ENCODE measurements at places on chromosomes 16 and 17. TPM values are rescaled to one million over a fixed set of nuclear protein-coding genes. Genes with fewer than 3 reads are reported as not detected.

Gene CX3CL1
- total RNA-seq, result 22.0 TPM

Gene NTN3
- 0.17 TPM for total RNA-seq

- DNase-seq, result no peak
Observed at GRCh38 chr16:71461686-71462648, at the start of gene ZNF23. Gene ZNF23 (minus strand): TSS chr16:71462247. CDS start chr16:71456796, 5,451 bp downstream.

DNA sequence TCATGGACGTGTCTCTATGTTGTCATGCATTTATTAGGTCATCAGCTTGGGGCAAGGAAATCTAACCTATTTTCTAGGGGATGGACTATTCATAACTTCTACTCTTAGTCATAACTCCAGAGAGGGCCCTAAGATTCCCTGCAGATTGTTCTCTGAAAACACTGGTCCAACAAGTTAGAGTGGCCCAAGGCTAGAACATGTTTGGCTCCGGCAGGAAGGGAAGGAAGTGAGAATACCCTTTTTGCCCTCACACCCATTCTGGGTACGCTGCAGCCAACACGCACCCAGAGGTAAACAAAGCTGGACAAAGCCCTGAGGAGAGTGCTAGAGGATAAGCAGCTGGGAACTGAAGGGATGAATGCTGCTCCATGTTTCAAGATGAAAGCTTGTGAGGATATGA is 9.9 kb downstream of the C16orf86 start:
- no peak for DNase-seq

GRCh38 chr17:17153071-17153470 is 53.1 kb downstream of the PLD6 start:
- DNase-seq, result no peak

GRCh38 chr16:3494386-3494973 is 809 bp downstream of the C16orf90 start:
- DNase-seq, result no peak

DNA sequence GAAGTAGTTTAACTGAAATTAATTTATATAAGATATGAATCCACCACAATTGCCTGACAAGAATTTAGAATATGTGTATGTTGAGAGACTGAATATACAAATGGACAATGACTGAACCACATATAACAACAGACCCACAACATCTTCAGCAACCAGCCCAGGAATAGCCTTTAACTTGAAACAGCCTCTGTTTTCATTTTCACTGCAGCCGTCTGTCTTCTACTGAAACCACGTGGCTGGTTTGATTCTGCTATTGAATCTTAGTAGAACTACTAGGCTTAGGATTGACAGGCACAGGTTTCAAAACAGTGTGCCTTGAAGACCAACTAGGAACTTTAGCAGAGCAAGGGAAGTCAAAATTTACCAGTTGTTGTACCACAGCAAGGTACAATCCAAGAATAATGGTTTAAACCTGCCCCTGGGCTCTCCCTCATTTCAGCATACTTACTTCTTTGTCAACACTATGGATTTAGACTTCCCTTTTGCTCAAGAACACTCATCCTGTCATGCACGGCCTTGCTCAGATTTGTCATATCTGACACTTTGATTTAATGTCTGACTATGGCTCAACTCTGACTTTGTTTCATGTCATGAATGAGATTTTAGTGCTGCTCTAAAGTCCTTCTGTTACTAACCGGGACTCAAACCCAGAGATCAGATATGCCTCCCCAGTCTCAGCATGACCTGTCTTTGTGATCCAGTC is 355.0 kb downstream of the KIF2B start:
- no peak for DNase-seq

DNA sequence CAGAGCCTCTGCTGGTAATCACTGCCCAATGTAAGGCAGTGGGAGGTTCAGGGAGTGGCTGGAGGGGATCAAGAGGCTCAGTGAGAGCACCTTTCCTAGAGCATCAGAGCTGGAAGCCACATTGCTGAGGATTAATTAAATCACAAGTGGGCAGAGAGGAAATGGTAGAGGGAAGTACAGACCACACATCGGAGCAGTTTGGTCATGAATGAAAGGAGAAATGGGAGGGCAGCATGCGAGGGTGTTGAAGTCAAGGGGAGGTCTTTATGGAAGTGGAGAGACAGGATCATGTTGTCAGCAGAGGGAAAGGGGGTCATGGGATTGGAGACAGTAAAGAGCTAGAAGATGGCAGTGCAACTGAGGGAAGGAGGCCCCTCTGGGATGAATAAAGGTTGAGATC is 2.3 kb downstream of the CCL17 start:
- DNase-seq, result no peak

Gene MMP15
- total RNA-seq, result 78.7 TPM

DNA sequence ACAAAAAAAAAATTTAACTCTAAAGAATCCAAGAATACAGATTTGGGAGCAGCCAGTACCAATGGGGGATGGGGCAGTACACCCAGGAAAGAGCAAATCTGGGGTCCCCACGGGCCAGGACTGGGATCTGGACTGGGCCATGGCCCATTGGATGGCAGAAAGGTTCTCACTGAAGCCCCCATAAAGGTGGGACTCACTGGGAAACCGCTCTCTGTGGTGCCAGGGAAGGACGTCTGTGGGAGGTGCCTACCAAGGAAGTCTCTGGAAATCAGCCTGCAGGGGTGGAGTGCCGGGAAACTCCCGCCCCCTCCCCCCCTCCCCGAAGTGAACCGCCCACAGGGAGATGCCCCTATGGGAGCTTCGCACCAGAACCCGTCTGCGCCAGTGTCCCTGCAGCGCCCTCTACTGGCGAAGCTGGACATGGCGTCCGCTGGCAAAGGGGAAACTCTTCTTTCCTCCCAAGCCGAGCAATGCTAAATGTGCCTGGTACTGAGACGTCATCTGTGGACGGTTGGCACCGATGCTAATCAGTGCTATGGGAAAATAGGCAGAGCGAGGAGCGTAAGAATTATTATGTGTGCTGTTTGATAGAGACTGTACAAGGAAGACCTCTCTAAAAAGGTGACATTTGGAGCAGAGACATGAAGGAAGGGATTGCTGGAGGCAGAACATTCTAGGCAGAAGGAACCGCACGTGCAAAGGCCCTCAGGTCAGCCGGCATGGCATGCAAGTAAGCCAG is 671.1 kb downstream of the WWOX start:
- no peak for DNase-seq

GRCh38 chr16:80759419-80760162 is 44.8 kb downstream of the CDYL2 start:
- no peak for DNase-seq

- DNase-seq, result no peak
Observed at GRCh38 chr16:82185012-82185411, 15.0 kb upstream of the MPHOSPH6 start.

DNA sequence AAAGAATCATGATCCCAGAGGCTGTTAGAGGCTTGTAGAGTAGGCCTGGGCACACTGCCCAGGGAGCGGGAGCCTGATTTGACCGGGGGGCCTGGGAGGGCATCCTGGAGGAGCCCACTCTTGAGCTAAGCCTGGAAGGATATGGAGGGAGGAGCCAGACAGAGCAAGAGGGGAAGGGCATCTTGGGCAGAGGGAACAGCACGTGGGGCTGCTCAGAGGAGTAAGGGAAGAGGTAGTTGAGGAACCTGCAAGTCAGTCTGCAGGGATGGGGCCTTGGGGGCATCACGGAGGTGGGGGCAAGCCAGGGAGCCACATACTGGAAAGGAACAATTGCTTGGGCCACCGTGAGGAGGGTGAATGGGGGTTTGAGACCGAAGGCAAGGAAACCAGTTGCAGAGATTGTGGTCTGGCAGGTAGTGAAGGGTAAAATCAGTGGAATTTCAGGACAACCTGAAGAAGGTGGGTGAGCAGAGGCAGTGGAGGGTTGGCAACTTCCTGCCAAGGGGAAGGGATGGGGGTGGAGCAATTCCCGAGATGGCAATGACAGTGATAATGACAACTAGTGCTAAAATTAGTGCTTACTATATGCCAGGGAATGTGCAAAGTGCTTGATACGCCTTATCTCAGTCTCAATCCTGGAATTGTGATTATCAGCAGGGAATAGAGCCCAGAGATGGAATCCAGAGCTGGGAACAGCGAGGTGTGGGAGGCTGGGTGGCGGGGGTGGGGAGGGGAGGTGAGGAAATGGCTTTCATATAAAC is 9.7 kb upstream of the RAI1 start:
- no peak for DNase-seq

DNA sequence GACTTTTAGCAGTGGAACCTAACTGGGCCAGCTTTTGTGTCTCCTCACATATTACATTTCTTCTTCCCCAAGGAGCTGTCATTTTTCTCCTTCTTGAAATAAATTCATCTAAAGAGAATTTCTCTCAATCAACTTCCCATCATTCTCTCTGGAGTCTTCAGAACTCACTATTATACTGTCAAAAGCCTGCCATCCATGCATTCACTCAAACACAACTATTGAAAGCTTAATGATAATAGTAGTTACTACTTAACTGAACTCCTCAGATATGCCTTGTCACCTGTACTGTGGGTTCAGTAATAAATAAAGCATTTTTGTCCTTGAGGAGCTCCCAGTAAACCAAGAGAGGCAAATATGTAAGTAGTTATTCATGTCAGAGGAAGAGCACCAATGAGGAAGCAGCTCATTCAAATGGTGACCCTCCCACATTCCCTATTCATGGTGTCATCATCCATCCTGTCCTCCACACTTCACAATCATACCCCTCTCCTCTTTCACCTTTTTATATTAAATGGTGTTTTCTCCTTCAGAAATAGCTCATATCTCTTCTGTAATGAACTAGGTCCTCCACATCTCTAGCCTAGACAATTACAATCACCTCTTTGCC is 162.6 kb downstream of the CA10 start:
- peak; percentile 7 for DNase-seq

GRCh38 chr16:65889533-65889966 is 476.9 kb upstream of the CDH5 start:
- DNase-seq, result no peak

GRCh38 chr16:1870365-1871082 is 1.4 kb downstream of the MEIOB start:
- peak; percentile 79 for DNase-seq

DNA sequence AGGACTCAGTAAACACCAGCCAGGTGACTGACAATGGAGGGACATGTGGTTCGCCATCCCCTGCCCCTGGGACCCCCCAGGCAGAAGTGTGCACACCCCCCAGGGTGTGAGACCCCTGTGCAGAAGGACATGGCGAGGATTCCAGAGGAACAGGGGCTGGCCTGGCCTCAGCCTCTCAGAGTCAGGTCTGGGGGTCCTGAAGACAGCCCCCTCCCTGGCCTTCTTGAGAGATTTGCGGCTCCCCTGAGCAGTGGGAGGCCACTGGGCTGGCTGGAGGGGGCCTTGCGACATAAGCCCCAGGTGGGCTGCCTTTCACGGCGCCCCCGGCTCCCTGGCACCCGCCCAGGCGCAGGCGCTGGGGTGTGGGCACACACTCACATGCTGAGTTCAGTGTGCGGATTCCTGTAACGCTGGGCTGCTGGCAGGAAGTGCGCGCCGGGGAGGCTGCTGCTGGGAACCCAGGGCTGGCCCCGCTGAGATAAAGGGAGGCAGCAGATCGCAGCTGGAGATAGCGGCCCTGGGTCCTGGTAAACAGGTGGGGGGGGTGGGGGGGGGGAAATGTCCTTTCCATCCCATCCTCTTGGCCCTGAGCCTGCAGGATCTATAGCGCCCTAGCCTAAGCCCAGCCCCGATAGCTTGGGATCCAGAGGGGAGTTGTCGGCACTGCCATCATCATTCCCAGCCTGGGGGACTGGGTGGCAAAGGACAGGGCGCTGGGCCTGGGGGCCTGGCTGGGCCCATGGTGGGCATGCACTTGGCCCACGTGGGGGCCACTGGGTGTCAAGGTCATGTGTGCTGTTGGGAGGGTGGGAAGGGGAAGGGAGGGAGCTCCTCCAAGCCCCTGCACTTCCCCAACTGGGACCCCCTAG is 27.1 kb downstream of the TMEM235 start:
- no peak for DNase-seq

Gene UNK
- 23.7 TPM for total RNA-seq

- DNase-seq, result no peak
Observed at GRCh38 chr16:66458853-66459252, 31.8 kb downstream of the BEAN1 start.

- DNase-seq, result no peak
Observed at GRCh38 chr17:5745111-5745813, 161.0 kb upstream of the NLRP1 start.

Gene MMP25
- not detected for total RNA-seq

DNA sequence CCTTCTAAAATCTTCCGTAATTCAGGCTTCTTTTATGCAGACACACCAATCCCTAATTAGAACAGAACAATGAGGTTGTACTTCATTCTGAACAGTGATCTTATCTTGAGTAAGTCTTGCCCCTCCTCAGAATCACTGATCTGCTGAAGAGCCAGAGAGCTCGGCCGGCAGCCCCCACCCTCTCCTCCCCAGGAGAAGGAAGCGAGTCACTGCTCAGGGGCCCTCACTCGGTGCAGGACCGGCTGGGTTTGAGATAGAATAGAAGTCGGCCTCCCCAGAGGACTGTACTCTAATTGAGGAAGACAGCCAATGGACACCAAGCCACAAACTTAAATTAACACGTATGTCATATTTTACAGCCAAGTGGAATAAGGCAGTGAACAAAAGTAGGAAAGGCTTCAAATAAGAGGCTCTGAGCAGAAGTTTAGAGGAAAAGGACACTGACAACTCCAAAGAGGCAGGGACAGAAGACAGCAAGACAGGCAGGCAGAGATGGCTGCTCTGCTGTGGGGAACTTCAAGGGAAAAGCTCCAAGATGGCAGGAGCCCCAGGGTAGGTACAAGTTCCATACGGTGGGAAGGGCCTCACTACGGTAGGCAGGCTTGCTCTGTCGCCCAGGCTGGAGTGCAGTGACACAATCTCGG is 18.6 kb downstream of the CREBBP start:
- DNase-seq, result no peak

- no peak for DNase-seq
Observed at GRCh38 chr16:30416624-30417528, 9.5 kb downstream of the ZNF771 start.

- DNase-seq, result peak; percentile 66
Observed at GRCh38 chr16:31484491-31485171, 1.7 kb downstream of the SLC5A2 start.

- no peak for DNase-seq
Observed at GRCh38 chr17:15366026-15366425, 24.6 kb upstream of the TEKT3 start.

Gene PRAC1
- total RNA-seq, result not detected

DNA sequence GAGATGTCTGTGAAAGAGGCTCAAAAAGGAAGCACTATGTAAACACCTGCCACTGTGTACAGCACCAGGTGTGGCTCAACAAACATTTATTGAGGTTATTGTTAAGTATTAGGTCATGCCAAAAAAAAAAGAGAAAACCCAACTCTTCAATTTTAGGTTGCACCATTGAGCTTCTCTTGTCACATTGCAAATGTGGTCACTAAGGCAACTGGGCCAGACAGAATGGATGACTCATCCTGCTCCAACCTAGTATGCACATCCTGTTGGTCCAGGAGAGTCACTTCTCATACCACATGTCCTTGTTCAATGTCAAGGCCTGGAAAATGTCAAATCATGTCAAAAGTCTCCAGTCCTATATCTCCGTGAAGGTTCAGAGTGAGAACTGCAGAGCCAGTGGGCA is 25.0 kb downstream of the HOXB1 start:
- DNase-seq, result peak; percentile 83

- no peak for DNase-seq
Observed at GRCh38 chr17:73791121-73791520, 146.9 kb upstream of the SDK2 start.

Gene RAB11FIP4
- total RNA-seq, result 26.5 TPM

Gene SKAP1
- 3.6 TPM for total RNA-seq
